ENCODE measurements at places on chromosomes 16 and 17.

- no peak for DNase-seq
Observed at GRCh38 chr16:55685973-55686372, 30.2 kb downstream of the SLC6A2 start.

DNA sequence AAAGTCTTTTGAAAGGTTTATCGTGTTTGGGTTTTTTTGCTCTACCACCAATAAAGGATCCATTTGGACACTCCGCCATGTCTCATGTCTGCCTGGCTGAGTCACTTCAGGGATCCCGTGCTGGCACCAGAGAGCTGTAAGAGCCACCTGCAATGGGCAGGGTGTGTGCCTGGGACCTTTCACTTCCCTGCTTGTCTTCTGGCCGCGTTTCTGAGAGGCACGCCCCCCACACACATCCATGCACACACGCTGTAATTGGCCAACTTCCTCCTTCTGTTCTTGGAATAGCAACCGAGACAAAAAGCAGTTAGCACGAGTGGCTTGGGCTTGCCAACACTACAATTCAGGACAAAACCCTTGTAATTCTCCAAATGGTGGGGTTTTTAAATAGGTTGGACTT is 9.8 kb upstream of the SOST start:
- DNase-seq, result no peak

DNA sequence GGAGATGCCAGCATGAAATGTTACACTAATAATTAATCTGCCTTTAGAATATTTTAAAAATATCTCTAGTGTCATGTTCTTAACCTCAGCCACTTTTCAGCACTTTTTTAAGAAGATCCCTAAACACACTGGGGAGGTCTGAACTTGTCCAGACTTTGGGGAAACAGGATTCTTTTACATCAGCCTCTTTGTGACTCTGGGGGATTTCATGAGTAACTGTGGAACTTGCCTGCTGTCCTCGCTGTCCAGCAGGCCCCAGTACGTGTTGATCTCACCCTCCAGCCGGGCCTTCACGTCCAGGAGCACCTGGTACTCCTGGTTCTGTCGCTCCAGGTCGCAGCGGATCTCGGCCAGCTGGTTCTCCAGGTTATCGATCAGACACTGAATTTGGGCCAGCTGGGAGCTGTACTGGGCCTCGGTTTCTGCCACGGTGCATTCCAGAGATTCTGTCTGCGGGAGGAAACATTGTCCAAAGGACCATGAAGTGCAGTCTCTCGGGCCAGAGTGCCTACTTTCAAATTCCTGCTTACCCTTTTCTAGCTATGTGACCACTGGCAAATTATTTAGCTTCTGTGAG is 5.5 kb downstream of the KRT40 start:
- no peak for DNase-seq

DNA sequence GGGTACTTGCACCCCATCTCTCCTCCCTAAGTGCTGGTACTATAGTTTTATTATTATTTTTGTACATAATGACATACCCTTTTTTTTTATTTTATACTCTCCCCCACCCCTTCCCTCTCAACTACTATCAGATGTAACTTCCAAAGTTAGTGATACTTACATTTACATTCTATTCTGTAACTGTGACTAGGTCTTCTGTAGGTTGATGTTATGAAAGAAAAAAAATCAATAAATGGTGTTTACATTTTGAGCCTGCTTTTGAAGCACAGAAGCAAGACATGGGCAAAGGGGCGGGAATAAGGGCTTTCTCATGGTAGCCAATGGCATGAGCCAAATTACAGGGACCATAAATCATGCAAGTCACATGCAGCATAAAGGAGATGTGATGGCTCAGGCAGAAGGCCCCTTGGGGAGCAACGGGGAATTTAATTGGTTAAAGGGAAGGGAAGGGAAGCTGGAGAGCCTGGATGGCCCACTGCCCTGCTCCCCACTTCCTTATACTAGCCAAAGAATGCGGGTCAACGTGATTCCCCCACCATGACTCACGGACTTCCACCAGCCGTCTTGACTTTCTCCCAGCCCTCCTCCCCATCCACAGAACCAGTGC is 2.4 kb upstream of the ACSF2 start:
- no peak for DNase-seq

DNA sequence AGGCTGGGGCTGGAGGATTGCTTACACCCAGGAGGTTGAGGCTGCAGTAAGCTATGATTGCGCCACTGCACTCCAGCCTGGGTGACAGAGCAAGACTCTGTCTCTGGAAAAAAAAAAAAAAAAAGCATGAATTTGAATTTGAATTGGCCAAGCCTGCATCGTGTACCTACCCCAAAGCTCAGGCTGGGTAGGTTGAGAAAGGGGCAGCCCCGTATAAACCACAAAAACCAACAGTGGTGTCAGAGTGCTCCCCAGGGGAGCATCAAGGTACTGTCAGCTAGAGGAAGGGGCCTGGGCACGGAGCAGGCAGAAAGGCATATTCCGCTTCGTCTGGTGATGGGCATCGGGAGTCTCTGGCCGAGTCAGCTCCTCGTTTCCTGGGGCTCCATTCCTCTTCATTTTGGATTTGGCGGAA is 40.9 kb downstream of the RAP1GAP2 start:
- no peak for DNase-seq

DNA sequence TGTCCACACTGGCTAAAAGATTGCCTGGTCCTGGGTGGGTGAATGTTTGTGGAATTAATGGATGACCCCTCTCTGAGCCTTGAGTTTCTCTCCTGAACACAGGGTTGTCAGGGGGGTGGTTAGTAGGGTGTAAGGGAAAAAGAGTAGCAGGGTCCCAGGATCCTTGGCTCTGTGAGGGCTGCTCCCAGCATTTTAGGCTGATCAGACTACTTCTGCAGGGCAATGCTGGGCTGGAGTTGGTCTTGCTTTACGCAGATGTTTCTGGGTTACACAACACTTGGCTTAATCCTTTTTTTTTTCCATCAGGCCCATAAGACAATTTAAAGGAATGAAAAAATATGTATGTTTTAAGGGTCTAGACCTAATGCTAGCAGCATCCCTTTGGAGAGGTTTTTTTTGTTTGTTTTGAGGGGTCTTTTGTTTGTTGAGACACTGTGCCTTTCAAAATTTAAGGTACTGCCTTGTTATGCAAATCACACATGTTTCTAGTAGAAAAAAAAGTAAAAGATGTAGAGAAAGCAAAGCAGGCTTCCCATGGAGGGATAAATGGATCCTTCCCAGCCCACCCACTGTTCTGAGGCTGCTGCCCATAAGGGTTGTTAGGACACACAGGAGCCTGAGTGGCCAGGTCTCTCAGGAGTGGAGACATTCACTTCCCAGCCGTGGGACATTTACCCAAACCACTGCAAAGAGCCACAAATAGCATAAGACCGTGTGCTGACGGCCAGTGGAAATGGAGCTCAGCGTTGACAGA is 225.6 kb upstream of the HSBP1 start:
- DNase-seq, result peak; percentile 22

- no peak for DNase-seq
Observed at GRCh38 chr16:89695086-89695874, 6.2 kb downstream of the SPATA2L start.

DNA sequence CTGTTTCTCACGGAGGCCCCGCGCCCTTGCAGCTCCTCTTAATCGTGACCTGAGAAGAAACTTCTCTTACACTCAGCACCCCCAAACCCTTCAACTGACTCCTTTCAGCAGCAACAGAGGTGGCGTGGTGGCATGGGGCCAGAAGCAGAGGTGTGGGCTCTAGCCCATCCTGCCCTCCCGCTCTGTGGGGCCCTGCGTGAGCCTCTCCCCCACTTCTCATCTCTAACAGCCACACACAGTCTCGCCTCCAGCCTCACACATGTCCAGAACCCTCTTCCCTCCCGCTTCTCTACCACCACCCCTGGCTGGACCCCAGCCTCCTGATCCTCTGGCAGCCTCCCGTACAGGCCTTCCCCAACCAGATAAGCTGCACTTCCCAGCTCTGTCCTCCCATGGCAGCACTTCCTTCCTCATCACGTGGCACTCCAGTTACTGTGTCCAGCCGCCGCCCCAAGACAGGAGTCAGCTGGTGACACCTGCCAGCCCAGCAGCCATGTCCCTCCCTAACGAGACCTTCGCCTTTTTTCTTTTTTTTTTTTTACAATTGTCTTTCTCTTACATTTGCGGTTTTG is 30.5 kb downstream of the NSMCE1 start:
- no peak for DNase-seq

DNA sequence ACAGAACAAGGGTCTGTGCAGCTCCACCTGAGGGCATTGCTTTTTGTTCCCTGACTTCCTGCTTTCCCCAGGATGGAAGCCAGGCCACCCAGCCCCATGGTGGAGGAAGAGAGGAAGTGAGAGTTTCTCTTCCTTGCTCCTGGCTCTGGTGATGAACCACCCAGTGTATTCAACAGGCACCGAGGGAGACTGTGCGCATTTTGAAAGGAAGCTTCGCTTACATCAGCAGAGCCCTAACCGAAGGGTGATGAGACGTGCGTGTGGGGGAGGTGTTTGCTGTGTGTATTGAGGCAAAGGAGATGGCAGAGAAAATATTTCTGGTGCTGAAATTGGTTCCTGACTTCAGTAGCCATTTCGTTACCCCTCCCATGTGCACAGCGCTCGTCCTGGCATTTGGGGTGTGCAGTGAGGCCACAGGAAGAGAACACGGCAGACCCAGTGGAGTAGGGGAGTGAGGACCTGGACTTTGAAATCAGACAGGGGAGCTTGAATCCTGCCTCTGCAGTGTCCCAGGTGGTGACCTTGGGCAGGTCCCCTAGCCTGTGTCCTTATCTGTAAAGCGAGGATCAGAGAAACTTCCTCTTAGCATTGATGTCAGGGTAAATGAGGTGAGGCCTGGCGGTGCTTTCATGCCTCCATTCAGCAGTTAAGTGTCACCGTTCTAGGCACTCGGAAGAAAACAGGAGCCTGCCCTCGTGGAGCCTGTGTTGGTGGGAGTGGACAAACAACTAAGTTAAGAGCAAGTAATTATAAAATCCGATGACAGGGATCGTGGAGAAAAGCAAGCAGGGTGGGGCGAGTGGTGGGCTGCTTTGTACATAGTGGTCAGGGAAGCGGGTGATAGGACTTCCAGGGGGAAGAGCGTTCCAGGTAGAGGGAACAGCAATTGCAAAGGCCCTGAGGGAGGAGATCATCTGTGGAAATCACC is 7.4 kb downstream of the CMIP start:
- no peak for DNase-seq

GRCh38 chr16:55325080-55325447 is 1.1 kb downstream of the IRX6 start:
- DNase-seq, result no peak

DNA sequence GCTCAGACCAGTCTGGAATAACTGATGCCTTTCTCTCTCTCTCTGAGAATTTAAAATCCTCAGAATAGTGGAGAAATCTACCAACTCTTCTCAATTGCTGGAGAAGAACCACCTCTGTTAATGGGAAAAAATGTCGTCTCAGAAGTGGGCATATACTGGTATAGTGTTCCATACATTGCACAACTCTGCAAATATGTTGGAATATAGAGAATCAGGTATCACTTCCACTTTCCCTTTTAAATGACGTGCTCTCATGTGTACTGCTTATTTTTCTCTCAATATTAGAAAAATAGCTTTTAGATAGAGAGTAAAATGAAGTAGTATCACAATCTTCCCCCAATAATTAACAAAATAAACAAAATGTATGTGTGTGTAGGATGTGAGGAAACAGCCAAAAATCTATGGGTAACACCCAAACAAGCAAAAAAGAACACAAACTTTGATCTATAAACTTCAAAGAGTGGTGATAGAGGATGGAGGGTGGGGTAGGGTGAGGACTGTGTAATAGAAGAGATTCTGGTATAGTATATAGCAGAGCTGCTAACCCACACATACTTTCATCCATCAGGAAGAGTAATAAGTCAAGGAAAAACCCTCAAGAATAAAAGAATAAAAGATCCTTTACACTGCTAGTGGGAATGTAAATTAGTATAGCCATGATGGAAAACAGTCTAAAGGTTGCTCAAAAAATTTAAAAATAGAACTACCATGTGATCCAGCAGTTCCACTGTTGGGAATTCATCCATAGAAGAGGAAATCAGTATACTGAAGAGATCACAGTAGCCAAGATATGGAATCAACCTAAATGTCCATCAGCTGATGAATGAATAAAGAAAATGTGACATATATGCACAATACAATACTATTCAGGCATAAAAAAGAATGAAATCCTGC is 46.9 kb downstream of the NFATC3 start:
- no peak for DNase-seq

GRCh38 chr17:72691586-72691985 is 400.9 kb downstream of the SLC39A11 start:
- DNase-seq, result no peak

GRCh38 chr17:66509926-66510325 is 207.5 kb downstream of the PRKCA start:
- DNase-seq, result no peak

DNA sequence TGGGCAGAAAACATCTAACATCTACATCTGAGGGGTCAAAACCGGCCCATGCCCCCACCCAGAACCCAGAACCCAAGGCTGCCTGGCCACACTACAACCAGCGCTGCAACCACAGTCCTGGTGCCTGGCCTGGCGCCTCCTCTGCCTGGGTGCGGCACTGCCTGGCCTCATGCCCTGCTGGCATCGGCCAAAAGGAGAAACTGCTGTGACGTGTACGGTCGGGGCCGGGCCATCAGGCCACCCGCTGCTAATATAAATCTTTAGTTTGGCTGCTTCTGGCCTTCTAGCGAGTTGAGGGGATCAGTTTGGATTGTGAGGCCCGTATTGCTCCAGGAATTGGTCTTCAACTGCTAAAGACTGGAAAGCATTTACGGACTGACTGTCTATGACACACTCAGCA is 22.8 kb downstream of the TMEM204 start:
- DNase-seq, result no peak

DNA sequence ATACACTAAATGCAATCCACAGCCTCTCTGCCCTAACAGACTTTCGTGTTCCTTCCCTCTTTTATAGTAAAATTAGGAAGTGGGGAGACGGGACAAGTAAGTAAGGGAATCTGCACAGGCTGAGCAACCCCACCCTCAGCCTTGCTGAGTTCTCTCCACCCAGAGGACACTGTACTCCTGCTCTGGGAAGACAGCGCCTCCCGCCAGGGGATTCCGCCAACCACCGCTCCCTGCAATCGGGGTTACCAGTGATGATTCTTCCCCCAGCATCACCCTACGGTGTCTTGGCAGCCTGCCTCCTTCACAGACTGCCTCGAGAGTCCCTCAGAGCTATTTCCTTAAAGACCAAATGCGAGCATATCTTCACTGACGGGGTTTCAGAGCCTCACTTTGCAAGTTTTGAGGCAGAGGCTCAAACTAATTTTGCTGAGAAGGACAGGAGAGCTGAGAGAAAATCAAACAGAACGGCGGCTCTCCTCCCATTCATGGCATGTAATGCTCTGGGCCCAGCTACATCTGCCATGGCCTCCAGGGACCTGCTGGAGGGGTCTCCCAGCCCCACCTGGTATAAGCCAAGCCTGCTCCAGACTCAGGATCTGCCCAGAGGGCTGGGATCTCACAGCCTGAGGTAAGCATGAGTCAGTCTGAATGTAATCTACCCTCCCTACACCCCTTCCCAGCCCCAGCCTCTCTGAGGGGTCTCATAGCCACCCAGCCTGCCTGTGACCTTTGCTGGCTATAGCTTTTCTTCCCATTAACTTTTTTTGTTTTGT is 22.7 kb upstream of the ASGR2 start:
- DNase-seq, result no peak
